ENCODE measurements at places on chromosomes 11 and 22.

GRCh38 chr11:1237128-1237580 is 14.3 kb downstream of the MUC5B start:
- no peak for DNase-seq

DNA sequence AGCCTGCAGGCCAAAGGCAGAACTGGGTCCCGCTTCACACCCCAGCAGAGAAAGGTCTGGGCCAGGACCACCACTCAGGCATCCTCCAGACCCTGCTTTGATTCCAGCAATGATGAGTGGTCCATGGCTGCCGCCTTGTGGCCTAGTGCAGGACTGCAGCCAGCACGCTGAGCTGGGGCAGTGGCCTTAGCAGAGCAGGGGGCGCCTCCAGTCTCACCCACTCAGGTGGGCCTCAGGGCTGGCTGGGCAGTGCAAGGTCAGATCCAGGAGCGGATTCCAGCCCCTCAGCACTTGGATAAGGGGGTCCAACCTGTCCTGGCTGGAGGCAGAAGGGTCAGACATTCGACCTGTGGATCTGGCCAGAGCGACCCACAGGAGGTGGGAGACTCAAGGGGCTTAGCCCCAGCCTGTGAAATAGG is 9.6 kb upstream of the PDE2A start:
- peak; percentile 68 for DNase-seq

DNA sequence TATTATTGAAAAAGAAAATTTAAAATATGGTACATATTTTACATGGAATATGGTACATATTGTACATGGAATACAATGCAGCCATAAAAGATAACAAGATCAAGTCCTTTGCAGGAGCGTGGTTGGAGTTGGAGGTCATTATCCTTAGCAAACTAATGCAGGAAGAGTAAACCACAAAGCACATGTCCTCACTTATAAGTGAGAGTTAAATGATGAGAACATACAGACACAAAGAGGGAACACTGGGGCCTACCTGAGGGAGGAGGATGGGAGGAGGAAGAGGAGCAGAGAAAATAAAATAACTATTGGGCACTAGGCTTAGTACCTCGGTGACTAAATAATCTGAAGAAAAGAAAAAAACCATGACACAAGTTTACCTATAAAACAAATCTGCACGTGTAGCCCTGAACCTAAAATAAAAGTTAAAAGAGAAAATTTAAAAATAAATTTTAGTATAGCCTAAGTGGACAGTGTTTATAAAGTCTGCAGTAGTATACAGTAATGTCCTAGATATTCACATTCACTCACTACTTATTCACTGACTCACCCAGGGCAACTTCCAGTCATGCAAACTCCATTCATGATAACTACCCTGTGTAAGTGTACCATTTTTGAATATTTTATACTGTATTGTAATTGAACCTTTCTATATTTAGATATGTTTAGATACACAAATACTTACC is 204.4 kb downstream of the FAM76B start:
- no peak for DNase-seq

DNA sequence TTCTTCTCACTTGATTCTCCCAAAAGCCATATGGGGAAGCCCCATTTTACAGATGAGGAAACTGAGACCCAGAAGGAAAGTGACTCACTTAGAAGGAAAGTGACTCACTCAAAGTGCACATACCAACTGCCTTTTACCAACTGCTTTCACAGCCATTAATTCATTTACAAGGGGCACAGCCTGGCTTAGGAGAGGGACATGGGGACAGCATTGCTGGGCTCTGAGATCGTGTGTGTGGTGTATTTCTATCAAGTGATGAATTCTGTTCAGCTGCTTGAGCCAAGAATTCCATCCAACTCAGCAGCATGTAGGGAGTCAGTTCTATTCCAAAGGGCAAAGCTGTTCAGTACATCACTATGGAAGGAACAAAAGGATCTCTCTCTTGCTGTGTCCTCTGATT is 23.5 kb upstream of the PAK1 start:
- no peak for DNase-seq

DNA sequence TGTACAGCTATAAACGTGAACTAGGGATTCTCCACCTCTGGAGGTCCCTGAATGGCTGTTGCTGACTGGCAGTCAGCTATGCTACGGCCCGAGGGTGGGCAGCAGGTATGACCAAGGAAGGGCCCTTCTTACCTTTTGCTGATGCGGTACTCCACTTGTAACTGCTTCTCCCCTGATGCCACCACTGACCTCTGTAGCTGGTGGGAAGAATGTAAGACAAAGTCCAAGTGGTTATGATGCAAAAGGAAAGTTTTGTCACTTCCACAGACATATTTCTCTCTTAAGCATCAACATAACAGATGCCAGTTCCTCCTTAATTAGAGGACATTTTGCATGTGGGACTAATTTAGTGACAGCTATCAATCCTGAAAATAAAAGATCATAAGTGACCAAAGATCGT is 32.2 kb downstream of the P4HA3 start:
- DNase-seq, result no peak

DNA sequence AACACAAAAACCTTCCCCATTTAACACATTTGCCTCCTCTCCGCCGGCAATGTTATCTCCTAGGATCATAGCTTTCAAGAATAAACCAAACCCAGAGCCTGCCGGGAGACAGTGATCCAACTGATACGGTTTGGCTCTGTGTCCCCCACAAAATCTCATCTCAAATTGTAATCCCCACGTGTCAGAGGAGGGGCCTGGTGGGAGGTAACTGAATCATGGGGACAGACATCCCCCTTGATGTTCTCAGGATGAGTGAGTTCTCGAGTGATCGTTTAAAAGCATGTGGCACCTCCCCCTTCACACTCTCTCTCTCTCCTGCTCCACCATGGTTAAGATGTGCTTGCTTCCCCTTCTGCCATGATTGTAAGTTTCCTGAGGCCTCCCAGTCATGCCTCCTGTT is 33.3 kb downstream of the RBFOX2 start:
- DNase-seq, result no peak

GRCh38 chr22:42313204-42313603 is 42.8 kb upstream of the TCF20 start:
- DNase-seq, result no peak

GRCh38 chr11:69280994-69281393 is 13.0 kb upstream of the MYEOV start:
- DNase-seq, result no peak

- no peak for DNase-seq
Measured at GRCh38 chr11:117273550-117274289, 17.4 kb upstream of the BACE1-AS start.

DNA sequence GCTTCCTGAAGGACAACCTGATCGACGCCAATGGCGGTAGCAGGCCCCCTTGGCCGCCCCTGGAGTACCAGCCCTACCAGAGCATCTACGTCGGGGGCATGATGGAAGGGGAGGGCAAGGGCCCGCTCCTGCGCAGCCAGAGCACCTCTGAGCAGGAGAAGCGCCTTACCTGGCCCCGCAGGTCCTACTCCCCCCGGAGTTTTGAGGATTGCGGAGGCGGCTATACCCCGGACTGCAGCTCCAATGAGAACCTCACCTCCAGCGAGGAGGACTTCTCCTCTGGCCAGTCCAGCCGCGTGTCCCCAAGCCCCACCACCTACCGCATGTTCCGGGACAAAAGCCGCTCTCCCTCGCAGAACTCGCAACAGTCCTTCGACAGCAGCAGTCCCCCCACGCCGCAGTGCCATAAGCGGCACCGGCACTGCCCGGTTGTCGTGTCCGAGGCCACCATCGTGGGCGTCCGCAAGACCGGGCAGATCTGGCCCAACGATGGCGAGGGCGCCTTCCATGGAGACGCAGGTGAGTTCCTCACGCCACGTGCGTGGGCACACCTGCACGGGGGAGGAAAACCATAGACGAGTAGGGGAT is 1.5 kb downstream of the BCR start:
- DNase-seq, result no peak

- no peak for DNase-seq
Measured at GRCh38 chr11:35058669-35059434, 80.1 kb upstream of the CD44 start.

DNA sequence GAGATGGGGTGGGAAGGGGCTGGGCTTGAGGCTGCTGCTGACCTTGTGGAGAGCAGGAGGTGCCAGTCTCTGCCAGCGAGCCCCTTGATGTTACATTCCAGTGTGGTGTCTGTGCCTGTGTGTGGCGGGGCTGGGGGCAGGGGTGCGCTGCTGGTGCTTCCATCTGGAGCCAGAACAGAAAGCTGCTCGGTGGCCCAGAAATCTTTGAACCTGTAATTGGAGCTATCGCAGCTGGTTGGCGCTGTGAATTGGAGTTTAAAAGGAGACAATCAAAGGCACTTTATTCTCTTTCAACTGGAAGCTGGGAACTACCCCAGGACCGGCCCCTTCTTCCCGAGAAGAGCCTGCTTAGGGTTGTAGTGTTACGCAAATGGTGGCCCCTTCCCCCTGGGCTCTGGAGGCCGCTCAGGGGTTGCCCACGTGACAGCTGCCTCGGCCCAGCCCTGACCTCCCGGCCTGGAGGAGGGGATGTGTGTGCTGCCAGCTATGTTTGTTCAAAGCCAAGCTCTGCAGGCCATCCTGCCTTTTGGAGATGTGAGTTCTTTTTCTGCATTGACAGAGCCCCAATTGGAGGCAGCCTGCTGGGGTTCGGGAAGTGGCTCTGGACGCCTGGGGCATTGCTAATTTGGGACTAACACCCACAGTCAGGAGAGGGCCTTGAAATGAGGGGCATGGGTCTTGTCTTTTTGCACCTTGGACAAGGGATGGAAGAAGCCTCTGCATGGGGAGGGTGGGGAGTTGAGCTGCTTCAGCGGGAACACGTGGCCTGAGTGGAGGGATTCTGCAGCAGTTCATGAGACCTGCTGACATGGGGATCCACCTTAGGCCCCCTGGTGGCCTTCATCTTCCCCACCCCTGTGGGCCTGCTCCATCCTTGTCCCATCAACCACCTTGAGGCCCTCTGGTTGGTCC is 14.0 kb upstream of the ARSA start:
- DNase-seq, result no peak

DNA sequence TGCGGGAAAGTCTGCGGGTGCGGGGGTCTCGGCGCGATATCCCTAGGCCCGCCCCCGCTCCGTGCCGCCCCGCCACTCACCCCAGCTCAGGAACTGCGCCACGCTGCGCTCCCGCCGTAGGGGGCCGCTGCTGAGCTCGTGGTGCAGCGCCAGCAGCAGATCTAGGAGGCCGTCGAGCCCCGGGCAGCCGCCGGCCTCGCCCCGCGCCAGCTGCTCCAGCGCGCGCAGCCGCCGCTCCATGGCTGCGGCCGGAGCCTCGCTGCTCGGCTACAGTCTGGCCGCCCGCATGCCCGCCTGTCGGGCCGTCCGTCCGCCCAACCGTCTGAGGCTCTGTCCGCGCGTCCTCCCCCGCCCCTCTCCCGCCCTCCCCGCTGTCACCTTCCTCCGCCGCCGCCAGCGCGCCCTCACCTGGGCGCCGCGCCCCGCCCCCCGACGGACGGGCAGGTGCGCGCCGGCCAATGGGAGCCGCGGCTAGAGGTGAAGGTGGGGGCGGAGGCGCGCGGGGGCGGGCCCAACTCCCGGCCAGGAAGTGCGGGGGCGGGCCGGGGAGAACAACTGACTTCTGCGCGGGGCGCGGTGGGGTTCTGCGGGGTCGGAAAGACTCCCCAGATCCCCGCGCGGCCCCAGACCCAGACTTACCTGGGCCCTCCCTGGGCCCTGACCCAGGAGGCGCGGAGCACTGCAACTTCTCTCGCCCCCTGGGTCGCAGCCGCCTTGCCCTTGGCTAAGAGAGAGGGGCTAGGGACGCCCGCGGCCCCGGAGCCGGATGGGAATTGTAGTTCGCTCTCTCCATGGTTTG is at the start of gene CDC42BPG:
CDC42BPG (minus strand) TSS at position 324 of the 799 bp plus-strand sequence; CDS start at position 240, 84 bp downstream.
- no peak for DNase-seq

DNA sequence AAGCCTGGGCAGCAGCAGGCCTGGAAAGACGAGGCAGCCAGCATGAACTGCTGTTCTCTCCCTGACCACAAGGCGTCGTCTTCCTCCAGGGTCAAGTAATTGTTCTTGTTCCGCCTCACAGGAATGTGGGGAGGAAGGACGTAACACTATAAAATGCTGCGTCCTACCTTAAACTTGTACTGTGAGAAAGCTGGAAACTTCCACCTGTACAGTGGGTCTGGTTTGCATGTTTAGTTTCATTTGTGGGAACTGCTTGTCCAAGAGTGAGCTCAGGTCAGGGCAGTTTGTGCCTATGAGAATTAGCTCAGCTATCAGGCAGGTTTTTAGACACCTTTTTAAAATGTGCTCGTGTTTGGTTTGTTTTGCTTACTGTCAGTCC is 55.2 kb downstream of the PANX1 start:
- DNase-seq, result peak; percentile 37

DNA sequence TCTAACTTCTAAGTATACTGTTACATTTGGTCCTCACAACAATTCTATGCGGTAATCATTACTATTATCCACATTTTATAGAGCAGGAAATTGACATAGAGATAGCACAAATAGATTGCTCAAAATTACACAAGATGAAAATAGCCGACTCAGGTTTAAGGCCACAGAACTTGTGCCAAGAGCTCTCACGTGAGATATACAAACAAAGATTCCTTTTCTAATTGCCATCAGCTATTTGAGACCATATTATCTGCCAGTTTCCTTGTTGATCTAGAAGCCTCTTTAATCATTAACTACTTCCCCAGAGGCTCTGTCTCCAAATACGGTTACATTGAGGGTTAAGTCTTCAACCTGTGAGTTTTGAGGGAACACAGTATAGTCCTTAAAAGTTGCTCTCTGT is 61.0 kb upstream of the GLYATL1B start:
- DNase-seq, result no peak

DNA sequence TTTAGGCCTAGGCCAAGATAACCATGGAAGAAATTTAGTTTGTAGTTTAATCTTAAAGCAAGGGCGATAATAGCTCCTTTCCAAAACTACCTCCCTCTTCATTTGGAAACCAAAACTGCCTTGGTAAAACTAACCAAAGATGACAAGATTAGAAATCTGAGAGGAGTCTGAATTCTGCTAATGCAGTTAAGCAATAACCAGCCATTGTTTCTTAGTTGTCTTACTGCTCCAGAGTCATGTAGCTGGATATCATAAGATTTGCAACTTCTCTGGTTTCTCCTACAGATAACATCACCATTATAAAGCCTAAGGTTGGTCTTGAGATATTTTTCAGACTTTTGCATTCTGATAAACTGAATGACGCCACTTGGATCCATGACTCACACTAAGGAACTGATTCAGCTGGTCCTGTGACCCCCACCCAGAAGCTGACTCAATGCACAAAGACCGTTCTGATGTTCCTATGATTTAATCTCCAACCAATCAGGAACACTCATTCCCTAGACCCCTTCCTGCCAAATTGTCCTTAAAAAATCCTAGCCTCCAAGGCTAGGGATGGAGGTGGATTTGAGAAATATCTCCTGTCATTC is 200.8 kb downstream of the LUZP2 start:
- DNase-seq, result no peak

Measured in omental fat pad (tissue), 4 donors.